GM03348 (cell line): ENCODE measurements at places on chromosomes 5 and 9.
A peak's percentile ranks its signal among the peaks of the same experiment; 100 is the strongest.

- DNase-seq = no peak
Measured at GRCh38 chr5:69374911-69375446, 5.4 kb downstream of the RAD17 start.

DNA sequence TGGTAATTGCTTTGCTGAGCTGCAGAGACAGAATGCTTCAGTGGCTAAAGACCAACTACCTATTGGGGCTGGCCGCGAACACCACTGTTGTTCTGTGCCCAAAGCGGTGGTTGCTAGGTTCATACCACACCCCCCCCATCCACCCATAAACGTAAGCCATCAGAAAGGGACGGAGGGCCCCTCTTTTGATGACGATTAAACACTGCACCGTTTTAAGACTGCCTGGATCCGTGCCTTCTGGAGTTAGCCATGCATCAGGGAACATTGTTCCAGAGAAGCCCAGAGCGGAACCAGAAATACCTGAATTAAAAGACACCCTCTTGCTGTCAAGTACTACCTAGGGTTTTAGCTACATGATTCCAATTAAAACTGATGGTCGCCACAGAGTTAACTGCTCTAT lies 369.1 kb upstream of the DAP start:
- DNase-seq = no peak

DNA sequence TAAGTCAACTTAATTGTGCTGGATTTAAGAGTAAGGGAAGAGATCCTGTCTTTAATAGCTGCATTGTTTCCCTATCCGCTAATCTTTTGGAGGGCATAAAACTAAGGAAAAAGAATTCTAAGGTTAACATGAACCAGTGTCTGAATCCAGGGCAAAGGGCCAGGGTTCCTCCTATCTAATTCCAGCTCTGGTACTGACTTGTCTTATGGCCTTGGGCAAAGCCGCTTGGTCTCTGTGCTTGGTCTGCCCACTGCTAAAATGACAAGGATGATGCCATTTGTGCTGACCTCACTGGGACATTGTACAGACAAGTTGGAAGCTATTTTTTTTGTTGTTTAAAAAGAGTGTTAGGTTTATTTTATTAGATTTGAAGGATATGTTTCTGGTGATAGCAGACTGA lies 334.7 kb upstream of the PIK3R1 start:
- no peak for DNase-seq

GRCh38 chr5:56311306-56311905 lies 78.3 kb upstream of the ANKRD55 start:
- DNase-seq = no peak

DNA sequence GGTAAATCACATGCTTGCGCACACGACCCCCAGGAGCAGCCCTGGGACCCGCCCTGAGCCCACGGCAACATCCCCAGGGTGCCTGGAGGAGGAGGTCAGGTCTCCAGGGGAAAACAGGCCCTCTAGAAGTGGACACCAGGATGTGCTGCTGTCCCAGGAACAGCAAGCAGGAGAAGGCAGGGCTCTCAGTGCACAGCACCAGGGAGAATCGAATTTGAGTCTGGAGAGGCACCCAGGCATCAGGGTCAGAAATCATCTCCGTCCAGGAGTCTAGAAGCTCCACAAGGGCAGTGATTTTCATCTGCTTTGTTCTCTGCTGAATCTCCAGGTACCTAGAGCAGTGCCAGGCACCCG lies 93.6 kb downstream of the PAX5 start:
- no peak for DNase-seq

DNA sequence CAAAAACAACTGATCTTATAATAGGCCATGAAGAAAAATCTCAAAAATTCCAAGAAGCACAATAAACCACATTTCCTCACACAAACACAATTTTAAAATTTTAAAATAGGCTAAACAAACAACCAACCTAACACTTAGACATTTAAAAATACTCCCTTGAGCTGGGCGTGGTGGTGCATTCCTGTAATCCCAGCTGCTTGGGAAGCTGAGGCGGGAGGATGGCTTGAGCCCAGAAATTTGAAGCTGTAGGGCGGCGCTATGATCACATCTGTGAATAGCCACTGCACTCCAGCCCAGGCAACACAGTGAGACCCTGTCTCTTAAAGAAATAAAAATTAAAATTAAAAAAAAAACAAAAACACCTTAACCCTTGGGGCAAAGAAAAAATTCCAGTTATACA lies 36.9 kb upstream of the TESK1 start:
- no peak for DNase-seq

- no peak for DNase-seq
Measured at GRCh38 chr5:100746730-100747129, 156.4 kb downstream of the ST8SIA4 start.

GRCh38 chr5:54274944-54275343 lies 35.4 kb downstream of the ARL15 start:
- no peak for DNase-seq

GRCh38 chr5:18393565-18394442 lies 759.5 kb downstream of the TAF11L14 start:
- peak; percentile 64 for DNase-seq

GRCh38 chr5:35195472-35195852 lies 34.8 kb downstream of the PRLR start:
- no peak for DNase-seq

DNA sequence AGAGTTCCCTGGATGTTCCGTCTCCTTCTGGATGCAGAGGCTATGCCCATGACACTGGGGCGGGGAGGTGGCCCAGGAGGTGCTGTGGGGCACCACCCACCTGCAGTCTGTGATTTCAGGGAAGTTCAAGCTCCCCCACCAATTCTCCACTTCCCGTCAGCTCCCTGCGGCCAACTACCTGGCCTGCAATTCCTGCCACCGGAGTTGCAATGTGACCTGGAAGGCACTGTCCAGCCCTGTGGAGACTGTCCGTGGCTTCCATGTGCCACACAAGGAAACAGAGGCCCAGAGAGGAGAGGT lies 16.6 kb downstream of the GFI1B start:
- no peak for DNase-seq

DNA sequence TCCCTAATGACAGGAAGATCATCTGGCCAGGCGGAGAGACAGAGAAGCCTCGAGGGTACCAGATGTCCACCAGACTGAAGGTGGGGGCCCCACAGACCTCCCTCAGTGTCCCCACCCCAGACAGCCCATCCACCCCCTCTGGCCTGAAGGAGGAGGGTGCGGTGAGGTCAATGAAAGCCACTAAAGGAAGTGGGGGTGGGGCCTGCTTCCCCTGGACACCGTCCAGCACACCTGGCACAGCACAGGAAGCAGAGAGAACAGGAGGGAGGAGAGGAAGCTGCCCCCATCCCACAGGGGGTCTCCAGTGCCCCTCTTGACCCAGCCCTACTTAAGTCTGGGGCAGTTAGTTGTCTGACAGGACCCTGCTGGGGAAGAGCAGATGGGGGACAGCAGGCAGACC lies 11.2 kb downstream of the LRRC26 start:
- DNase-seq = no peak

DNA sequence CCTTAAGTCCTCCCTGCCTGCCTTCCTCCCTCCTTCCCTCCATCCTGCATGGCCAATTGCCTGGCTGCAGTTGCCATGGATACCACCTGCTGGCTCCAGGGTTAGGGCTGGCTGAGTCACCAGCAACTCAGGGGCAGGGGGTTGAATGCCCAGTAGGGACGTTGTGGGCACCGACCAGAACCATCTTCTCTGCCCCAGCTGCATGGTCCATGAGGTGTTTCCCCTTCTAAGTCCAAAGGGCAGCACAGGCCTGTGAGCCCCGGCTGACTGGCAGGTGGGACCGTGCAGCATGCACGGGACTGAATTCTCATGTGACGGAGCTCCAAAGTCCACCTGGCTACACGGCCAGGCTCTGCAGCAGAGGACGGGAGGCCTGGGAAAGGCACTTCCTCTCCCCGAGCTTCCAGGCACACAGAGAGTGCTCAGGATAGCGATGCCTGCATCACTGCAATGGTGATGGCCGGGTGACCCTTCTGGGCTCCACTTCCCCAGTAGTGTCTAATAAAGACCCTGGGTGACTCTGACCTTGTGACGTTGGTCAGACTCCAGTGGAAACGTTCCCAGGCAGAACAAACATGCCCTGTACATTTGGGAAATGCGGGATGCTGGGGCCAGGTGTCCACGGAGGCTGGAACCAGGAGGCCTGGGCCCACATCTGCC lies 5.7 kb downstream of the ASS1 start:
- DNase-seq = no peak

- no peak for DNase-seq
Measured at GRCh38 chr9:73680831-73681230, 529.2 kb downstream of the ANXA1 start.

DNA sequence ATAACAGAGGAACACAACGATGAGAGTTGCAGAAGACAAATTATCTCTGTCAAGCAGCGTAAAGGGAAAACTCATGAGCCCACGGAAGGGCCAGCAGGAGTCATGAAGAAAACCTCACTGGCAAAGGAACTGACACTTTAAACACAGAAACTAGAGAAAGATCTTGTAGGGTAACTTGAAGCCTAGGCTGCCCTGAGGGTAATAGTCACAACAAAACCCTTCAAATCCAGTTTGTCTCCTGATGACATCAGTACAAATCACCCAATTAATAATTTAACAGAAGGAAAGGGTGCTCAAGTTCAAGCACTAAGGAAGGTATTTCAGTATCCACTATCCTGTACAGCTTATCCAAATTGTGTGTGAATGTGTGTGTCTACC lies 549.1 kb downstream of the MTRR start:
- no peak for DNase-seq

DNA sequence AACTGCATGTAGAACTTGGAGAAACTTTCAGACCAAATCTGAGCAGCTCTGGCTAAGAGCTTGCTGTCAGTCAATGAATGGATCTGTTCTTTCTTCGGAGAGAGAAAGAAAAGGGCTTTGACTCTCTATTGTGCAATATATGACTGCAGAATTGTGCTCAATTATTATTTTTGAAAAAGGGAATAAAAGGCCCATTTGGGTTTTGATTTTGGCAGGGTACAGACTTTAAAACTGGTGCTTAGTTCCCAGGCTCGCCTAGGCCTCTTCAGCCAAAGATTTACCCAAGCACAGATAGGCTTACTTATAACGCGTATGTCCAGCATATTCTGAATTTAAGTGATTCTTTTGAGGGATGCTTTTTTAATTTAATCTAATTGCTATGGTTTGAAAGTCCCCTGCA lies 59.3 kb downstream of the RETREG1 start:
- no peak for DNase-seq

DNA sequence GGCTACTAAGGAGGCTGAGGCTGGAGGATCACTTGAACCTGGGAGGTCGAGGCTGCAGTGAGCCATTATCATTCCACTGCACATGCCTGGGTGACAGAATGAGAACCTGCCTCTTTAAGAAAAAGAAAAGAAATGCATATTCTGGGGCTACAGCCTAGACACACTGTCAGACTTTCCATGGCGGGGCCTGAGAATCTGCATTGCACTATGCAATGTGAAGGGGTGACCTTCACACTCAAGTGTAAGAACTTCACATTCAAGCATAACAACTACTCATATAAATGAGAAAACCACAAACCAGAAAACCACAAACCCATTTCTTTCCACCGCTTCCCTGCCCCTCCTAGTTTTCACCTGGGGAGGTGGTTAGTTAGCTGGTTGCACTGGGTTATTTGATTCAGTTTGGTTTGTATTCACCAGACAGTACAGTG lies 18.0 kb upstream of the FBP2 start:
- DNase-seq = no peak

GRCh38 chr5:158897444-158898160 lies 202.1 kb downstream of the EBF1 start:
- no peak for DNase-seq

DNA sequence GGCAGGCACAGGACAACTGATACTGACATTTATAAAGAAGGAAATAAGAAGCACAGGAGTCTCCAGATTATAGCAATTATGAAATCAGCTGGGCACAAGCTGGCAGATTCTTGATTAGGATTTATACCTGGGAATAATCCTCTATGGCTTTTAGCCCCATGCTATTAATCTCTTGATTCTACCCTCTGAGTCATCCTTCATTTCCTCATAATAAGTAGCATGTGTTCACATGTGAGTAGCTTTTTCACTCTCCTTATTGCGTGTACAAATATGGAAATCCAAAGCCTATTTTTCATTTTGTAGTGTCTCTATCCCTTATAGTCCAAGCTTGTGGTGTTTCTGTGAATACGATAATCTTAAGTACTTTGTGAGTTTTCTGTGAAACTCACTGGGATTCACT lies 185.0 kb upstream of the PRLR start:
- no peak for DNase-seq

GRCh38 chr5:95647886-95648860 lies 1.6 kb downstream of the RFESD start:
- DNase-seq = no peak

GRCh38 chr9:81072758-81073157 lies 616.6 kb downstream of the TLE1 start:
- no peak for DNase-seq

- no peak for DNase-seq
Measured at GRCh38 chr5:16626696-16627264, 10.0 kb upstream of the RETREG1 start.

DNA sequence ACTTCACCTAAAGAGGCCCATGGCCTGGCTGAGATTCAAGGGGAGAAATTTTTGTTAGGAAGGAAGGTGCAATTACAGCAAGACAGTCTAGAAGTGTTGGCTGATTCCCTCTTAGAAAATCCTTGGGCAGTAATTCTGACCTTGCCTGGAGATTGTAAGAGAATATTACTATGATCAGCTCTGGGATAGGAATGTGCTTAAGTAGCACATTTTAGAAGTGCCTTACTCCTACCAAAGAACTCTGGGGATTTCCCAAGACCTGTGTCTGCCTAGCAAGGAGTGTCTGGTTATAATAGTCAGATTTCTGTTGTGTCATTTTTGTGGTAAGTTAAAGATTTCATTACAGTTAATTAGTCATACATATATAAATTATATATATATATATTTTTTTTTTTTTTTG lies 52.3 kb downstream of the NLN start:
- DNase-seq = peak; percentile 80

DNA sequence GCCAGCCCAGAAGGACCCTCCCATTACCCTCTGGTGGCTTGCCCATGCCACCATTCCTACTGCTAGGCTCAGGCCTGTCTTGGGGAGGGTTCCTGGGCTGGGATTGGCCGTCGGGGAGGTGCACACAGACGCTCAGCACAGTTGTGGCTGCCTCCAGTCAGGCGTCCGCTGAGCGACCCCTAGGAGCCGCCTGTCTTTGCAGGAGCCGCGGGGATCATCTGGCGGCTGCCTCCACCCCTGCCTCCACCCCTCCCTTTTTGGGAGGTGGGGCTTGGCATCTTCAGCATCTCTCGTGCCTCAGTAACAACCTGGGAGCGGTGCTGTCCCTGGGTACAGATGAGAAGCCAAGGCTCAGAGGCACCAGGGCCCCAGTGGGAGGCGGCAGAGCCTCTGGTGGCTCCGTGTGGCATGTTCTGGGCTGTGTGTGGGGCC lies 39.6 kb downstream of the RXRA start:
- DNase-seq = peak; percentile 73
